ENCODE measurements at places on chromosomes 2 and 18.

- DNase-seq = no peak
These were observed 19.0 kb upstream of the DUSP19 start for GRCh38 chr2:183059561-183059960.

DNA sequence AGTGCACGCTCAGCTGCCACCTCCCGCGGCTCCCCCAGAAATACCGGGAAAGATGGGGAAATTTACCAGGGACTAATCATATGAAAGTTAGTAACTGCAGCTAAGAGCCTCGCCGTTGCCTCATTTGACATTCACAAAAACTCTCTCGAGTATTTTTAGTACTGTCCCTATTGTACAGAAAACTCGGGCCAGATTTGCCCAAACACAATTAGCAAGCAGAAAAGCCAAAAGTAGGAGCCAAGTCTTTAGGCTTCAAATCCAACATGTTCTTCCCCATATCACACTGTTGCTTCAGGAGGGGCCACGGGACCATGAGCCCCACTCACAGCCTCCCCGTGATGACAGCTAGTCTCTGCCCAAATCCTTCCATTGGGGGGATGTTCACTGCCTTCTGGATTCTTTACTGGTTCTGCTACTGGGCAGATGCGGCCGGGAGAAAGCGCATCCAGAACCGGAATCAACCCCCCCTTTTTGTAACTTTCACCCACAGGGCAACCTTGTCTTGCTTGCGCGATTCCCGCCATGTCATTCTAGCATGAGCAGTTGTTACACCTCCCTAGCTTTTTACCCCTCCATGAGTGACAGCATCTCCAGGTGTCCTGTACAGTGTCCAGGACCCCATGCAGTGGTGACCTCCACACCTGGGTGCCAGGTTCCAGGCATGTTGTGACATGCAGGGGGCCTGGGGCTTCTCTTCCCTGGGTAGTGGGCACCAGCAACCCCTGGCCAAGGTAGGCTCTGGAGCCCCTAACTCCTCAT lies 35.2 kb downstream of the CENPO start:
- DNase-seq = no peak

- no peak for DNase-seq
These were observed 1643.1 kb upstream of the CELF4 start for GRCh38 chr18:39208729-39209128.

- no peak for DNase-seq
These were observed 41.4 kb downstream of the STARD6 start for GRCh38 chr18:54316071-54316820.

- no peak for DNase-seq
These were observed 41.5 kb upstream of the CHST9 start for GRCh38 chr18:27226556-27227075.

GRCh38 chr18:12930376-12930775 lies 17.4 kb upstream of the SEH1L start:
- DNase-seq = no peak

DNA sequence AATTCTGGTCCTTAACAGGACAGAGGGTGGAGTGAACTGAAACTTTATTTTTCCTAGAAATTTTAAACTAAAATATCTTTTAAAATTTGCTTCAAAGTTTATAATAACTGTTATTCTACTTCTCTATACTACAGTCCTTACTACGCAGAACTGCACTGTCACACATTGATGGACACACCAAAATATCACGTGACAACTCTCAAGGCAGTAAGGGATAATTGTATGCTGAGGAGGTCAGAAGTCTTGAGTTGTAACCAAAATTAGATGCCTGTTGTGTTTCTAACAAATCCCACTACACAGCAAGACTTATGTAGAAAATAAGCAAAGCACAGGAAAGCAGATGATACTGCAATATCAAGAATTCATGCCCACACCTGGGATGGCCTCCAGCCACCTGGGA lies 76.3 kb downstream of the CHST9 start:
- no peak for DNase-seq

DNA sequence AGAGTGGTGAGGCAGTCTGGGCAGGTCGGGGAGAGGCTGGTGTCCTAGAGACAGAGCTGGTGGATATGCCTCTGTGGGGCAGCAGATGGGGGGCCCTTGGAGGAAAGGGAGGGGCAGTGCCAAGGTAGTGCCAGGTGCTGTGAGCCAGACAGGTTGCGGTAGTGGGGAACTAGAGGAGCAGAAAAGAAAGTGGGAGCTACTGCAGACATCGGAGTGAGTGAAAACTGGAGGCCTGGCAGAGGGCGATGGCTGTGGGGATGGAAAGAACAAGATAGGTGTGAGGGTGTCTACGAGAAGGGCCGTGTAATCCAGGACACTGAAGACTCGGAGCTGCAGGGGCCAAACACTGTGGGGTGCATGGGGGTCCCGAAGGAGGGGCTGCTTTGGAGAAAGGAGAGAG lies 21.7 kb downstream of the C1QL2 start:
- no peak for DNase-seq

- no peak for DNase-seq
These were observed 435.9 kb downstream of the DCDC2C start for GRCh38 chr2:4139316-4139715.

DNA sequence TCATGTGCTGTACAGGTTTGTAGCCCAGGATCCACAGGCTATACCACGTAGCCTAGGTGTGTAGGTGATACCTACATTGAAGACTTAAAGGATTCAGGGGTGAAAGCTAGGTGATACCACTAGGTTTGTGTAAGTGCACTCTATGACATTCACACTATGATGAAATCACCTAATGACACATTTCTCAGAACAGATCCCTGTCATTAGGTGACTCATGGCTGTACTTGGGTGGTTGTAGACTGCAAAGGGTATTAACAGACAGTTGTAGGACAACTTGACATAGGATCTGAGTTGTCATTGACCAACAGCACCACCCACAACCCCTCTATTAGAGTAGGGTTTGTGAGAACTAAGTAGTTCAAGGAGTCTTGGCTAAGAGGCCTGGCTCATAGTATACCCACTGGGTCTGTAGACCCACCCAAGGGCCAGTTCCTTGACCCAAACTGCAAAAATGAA lies 27.7 kb upstream of the SMCHD1 start:
- DNase-seq = no peak

DNA sequence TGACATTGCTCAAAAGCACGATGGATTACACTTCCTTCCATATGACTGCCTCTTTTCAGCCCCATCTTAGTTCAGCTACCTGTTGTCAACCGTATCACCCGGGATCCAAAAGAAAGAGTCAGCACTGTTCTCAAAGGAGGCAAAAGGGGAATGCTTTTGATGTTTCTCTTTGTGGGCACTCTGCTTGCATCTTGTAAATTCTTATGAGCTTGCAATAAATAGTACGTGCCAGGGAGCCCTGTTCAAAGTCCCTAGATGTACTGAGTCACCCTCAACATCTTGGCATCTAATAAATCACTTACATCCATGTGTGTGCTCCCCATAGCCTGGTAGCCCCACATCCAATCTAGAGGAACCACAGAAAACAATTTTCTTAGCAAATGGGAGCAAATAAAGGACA lies 256.9 kb downstream of the SUCLG1 start:
- no peak for DNase-seq

GRCh38 chr2:38540580-38541286 lies 62.0 kb downstream of the HNRNPLL start:
- no peak for DNase-seq

DNA sequence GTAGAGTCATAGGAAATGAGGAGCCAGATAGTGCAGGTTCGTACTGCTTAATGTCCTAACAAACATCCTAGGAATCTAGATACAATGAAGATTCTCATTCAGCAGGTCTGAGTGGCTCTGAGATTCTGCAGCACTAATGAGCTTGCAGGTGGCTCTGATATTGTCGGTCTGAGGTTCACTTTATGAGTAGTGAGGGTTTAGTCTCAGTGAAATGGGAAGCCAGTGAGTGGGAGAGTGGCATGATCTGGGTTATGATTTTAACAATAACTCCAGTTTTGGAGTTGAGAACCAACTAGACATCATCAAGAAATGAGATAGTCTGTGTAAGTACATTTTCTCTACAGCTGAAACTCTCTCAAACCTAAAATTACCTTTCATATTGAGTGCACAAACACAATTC lies 166.8 kb upstream of the SP5 start:
- no peak for DNase-seq

GRCh38 chr18:27652480-27653121 lies 467.5 kb upstream of the CHST9 start:
- no peak for DNase-seq

DNA sequence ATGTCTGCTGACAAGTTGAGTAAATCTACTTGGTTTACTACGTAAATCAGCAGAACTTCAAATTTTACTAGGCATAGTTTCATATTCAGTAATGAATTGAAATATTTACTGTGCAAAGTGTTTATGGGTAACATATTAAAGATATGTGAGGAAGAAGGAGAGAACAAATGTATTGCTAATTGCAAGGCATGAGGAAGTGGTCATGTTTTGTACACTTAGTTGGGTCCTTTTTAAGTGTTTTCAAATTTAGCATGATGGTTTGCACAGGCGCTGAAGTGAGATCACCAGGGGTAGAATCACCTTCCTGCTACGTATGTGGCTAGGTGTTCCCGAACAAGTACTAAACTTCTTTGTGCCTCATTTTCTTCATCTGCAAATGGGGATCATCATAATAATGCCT lies 1534.4 kb downstream of the LRP1B start:
- DNase-seq = no peak

GRCh38 chr2:122516775-122517174 lies 761.3 kb downstream of the TSN start:
- no peak for DNase-seq

DNA sequence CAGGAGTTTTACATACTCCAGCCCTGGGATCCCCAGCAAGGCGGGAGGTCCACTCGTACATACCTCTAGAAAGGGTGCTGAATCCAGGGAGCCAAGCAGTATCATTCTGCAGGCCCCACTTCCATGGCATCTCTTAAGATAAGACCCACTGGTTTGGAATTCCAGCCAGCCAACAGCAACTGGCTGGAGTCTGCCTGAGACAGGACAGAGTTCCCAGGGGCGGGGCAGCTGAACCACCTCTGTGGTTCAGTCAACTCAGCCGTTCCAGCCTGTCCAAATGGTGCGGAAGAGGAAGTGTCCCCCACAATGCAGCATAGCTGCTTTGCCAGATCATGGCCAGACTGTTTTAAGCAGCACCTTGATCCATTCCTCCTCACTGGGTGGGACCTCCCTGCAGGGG lies 33.2 kb downstream of the ZNF892 start:
- no peak for DNase-seq

GRCh38 chr2:24816884-24817283 lies 23.7 kb downstream of the CENPO start:
- DNase-seq = no peak

- peak; percentile 17 for DNase-seq
These were observed 7.2 kb downstream of the BOLL start for GRCh38 chr2:197777823-197778407.

- DNase-seq = peak; percentile 22
These were observed 1.2 kb upstream of the SELENOI start for GRCh38 chr2:26344581-26345282.

- DNase-seq = no peak
These were observed 947 bp upstream of the ANKRD44 start for GRCh38 chr2:197311421-197312033.

DNA sequence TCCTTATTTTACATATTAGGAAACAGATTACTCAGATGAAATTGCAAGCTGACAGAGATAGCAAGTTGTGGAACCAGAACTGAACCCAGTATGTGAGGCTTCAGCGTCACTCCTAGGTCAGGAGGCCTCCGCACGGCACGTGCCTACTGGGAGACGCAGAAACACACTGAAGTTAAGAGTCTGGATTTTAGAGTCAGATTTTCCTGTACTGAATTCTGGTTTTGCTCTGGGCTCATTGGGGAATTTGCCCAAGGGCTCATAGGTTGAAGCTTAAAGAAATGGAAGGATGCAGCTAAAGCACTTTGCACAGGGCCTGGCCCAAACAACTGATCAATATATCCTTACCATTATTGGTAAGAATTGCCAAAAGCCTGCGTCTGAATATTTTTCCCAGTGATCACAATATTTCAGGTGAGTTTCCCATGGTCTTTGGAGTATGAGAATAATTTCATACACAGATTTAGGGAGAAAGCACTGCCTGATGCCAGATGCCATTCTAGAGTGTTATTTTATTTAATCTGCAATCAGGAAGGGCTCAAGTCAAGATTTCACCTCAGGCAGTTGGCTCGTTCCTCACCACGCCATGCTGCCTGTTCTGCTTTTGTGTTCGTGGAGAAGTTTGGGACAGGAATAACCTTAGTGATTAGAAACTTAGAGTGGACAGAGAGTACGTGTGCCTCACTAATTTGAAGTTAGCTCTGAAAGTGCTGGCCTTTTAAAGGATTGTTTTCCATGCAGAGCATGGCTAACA lies 331.9 kb downstream of the MYCN start:
- no peak for DNase-seq

- DNase-seq = no peak
These were observed 115.0 kb downstream of the GBX2 start for GRCh38 chr2:236052926-236053821.

- DNase-seq = no peak
These were observed 54.4 kb downstream of the CWC22 start for GRCh38 chr2:179952658-179953057.

GRCh38 chr2:31207790-31208189 lies 9.5 kb downstream of the CAPN14 start:
- peak; percentile 26 for DNase-seq

DNA sequence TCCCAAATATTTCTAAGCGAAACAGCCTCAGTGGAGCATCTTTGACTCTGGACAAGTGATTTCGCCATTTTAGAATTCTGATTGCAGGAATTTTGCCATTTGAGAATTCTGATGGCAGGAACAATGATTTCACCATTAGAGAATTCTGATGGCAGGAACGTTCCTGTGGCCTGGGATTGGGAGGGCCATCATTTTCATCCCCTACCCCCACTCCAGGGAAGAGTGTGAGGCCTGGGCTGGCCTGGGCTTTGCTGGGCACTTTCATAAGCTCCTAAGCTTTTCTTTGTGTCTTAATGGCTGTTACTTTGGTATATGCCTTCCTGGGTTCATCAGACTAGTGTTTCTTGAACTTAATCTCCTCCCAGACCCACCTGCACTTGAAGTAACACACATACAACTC lies 129.3 kb upstream of the EPAS1 start:
- no peak for DNase-seq

DNA sequence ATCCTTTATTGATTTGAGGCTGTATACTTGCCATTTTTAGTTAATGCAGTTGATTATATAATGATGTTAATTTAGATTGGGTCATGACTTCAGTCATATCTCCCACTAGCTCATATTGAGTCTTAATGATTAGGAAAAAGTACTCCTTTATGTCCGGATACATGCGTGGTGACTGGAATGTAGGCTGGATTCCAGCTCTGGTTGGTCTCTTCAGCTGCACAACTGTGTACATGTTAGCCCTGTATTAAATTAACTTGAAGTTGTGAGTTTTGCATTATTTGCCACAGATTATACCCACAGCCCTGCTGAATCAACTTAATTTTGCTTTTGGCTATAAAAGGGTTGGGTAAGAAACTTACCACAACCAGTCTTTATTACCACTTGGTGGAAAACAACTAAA lies 22.5 kb downstream of the MOB4 start:
- DNase-seq = no peak

DNA sequence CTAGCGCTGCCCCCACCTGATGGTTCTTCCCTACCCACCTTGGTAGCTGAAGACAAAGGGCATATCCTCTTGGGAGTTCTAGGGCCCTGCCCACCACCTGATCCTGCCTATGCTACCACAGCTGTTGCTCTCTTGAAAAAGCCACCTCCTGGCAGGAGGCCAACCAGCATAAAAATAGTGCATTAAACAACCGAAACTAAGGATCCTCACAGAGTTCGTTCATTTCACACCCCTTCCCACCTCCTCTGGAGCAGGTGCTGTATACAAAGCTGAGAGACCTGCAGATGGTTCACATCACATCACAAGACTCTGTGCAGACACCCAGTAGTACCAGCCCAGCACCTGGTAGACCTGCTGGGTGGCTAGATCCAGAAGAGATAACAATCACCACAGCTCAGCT lies 1348.0 kb upstream of the TMEFF2 start:
- no peak for DNase-seq
